LNCaP clone FGC (cell line): ENCODE measurements at places on chromosomes 11 and 22.

DNA sequence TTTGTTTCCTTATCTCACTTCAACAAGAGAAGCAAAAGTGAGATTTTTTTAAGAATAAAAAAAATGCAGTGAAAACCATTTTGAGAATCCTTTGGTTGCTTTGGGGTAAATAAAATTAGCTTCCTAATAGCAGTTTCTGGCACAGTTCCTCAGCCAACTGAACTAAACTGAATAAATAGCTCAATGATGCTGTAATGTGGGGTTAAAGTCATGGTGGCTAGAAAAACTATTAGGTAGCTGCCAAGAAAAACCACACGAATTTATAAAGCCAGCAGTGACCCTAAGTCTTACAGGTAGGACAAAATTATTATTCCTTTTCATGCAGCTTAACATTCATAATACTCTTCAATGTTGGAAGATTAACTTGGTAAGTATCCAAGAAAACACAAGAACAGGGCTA is 142.4 kb downstream of the APIP start:
- no peak for DNase-seq

- peak; percentile 52 for DNase-seq
Measured at GRCh38 chr22:24894998-24895397, 51.5 kb downstream of the LHFPL7 start.

DNA sequence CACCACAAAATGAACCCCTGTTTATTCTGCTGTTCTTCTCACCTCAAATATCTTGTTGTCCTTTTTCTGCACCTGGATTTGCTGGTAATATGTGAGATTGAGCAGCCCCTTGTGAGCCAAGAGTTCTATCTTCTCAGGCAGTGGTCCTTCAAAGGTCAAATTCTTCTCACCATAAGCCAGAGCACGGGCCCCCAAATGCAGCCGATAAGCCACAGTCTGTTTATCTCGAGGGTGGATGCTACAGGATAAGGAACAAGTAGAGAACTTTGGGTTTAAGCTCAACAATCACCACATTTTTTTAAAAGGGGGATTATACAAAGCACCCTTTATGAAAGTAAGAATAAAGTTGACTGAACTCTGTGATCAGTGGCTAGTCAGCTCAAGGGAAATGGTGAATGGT is 15.8 kb downstream of the TBRG1 start:
- DNase-seq = no peak

DNA sequence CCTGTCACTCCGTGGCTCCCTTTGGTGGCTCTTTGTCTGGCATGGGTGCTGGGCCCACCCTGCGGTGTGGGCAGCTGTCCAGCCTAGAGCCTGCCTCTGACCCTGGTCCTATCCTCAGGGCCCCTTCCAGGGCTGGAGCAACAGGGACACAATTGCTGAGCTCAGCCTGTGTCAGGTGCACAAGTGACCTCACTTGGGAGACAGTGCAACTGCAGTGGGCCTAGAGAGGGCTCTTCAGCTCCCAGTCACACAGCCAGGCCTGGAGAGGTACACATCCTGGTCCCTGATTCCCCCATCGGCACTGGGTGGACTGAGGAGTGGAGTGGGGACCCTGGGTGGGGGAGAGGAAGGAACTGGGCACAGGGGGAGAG is 43.9 kb downstream of the RTN4R start:
- no peak for DNase-seq

- DNase-seq = no peak
Measured at GRCh38 chr11:73273222-73273895, 1.2 kb downstream of the P2RY6 start.

DNA sequence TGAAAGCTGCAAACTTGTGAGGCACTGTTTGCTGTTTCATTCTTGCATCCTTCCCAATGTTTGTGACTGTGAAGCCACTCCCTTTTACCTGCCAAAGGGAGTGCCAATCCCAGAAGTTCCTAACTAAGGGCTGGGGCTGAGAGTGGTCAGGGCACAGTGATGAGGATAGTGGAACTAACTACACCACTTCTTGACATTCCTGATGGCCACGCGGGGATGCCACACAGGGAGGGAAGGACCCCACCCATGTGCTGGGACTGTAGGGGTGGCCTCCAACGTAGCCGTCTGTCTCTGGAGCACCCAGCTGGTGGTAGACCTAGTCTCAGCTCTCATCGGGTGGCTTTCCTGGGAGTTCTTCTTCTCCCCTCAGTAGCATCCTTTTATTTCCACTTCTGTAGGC is 335.5 kb downstream of the CADM1 start:
- DNase-seq = no peak

GRCh38 chr11:86245369-86246292 is 1.1 kb downstream of the EED start:
- DNase-seq = no peak

- no peak for DNase-seq
Measured at GRCh38 chr11:2385156-2386151, 8.3 kb downstream of the CD81 start.

DNA sequence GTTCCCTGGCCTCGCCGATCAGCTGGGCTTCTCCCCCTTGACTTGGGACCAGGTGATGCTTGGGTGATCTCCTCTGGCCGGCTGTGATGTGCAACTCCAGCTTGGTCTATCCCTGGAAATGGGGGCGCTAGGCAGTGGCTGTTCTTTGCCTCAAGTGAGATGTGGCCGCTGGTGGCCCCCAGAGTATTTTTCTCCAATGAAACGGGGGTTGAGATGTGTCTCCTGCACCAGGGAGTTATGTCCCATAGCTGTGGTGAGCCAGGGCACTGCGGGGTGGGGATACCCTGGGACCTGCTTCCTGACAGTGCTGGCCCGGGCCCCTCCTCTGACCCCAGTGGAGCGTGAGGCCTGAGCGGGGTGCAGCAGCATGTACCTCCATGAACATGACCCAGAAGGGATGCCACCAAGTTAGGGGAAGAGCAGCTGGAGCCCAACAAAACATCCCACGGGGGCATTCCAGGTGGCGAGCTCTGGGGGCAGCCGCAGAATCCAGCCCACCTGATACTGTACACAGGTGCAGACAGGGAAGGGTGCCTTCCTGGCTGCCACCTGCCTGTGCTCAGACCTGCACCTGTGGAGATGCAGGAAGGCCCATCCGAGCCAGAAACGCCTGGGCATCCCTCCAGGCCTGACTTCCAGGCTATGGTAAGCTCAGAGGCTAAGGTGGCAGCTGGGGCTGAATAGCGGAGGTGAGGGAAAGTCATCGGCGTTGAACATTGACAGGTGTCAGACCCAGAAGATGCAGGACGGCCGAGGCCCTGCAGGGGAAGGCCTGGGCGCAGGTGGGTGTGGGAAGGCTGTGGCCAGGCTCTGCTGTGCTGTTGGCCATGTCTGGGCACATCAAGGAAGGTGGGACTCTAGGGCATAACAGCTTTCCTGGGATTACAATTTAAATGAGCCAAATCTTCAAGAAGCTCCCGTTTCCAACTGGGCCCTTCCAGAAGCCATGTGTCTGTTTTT is 97.3 kb downstream of the CTTN start:
- no peak for DNase-seq

DNA sequence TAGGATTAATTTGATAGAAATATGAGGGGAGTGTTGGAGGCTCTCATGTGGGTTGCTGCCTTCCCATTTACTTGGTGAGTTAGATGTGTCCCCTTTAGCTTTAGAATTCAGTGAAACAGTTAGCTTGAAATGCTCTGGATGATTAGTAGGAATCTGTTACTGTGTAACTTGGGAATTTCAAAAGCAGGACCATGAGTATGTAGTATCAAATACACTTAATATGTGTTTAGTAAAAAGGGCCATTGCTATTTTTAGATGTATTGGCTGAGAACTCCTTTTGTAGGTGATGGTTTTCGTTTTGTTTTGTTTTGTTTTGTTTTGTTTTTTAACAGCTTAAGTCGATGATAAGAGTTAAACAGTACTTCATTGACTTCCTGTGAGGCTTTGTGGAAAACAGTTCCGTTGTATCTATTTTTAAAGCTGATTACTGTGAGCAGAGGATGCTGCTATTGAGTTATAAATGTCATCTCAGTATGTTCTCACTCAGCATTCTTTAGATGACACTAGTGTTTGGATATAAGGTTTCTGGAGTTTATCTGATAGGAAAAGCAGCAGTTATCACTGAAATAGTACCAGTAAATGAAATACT is 53.5 kb downstream of the MCAM start:
- DNase-seq = no peak

- no peak for DNase-seq
Measured at GRCh38 chr11:5809122-5809519, 397 bp downstream of the OR52N2 start.

DNA sequence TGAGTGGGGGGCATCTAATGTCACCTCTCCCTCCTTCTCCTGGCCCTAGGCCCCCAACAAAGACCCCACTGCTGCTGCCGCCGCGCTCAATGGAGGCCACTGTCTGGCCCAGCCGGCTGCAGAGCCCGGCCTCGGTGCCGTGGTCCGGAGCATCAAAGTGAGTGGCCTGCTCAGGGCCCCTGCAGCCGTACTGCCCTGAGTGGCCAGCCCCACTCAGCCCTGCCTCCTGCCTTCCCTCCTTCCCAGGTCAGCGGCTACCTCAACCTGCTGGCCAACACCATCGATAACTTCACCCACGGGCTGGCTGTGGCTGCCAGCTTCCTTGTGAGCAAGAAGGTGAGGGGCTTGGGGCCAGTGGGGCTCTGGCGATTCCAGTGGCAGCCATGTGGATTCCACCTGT is 5.0 kb downstream of the SLC39A13 start:
- no peak for DNase-seq

DNA sequence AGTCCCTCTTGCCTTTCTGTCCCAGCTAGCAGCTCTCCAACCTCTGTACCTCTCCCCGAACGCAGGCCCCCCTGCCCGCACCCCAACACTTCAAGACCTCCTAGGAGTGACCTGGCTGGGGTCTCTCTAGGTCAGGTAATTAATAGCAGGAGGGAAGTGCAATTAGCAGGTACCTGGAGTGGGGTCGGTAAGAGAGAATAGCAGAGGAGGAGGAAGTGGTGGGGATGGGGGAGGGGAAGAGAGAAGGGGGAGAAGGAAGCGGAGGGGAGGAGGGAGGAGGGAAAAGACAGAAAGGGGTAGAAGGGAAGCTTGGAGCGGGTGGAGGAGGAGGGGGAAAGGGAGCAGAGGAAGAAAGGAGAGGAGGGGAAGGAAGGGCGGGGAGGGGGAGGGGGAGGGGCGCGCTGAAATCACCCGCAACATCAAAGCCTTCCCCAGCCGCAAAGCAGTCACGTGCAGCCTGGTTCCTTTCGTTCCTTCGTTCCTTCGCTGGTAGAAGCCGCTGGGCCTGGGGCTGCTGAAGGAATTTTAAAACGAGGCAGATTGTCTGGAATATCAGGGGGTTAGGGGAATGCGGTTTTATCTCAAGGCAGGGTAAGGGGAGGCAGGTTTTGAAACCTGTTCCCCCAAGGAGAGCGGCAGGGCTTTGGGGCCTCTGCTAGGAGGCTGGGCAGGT is 29.3 kb upstream of the TCF20 start:
- no peak for DNase-seq

DNA sequence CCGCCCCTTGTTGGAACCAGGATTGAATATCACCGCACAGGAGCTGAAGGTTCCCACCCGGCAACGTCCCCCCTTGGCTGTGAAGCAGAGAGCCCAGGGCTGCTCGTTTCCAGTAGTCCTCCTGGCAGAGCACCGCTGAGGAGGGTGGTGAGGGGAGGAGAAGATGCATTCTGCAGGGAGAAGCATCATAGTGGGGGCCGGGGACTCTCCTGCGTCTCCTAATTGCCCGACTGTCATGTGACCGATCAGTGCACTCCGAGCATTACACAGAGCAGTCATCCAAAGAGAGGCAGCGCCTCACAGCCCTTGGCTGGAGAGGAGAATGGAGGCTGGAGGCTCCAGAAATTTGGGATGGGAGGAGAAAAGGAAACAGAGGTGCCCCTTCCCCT is 85.0 kb upstream of the SEPTIN5 start:
- no peak for DNase-seq

DNA sequence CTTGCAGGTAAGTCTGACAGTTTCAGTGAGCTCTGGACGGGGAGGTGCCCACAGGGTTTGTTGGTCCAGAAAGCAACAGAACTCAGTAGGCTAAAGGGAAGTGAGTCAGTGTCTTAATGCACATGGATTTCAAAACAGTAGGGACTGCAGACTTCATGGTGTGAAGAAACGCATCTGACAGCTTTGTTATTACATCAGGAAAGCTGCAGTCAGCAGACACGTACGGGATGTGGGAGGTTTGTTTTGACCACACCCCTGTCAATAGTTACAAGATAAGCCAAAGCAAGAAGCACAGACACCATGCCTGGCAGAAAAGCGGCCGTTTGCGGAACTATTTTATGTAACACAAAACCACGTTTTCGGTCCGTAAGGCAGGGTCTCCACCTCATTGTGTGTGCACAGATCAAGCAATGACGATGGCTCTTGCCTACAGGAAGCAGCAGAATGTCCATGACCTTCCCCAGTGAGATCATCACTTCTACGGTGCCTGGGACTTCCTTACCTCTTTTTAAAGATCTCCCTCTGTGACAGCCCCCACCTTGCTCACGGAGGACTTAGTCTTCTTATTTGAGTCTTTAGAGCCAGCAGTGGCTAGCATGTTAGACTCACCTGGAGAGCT is 58.2 kb upstream of the FTH1 start:
- DNase-seq = no peak

GRCh38 chr11:120564573-120565311 is 53.2 kb downstream of the GRIK4 start:
- no peak for DNase-seq

- DNase-seq = peak; percentile 4
Measured at GRCh38 chr11:69447786-69448185, 33.7 kb upstream of the LINC01488 start.

DNA sequence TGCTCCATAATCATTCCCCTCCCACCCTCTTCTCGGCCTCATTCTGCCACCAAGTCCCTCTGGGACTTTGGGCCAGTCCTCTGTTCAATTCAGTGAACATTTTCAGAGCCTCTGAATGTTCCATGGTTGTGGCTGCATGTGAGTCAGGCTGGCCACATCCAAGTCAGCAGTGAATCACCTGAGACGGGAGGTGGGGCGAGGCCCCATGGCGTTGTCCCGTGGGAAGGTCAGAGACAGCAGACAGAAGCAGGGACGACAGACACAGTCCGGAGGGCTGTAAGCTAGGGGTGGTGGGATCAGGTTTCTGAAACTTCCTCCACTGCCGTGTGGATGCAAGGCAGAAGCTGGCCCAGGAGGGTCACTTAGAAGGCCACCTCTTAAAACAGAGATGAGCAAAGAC is 324.8 kb downstream of the MN1 start:
- DNase-seq = no peak
